Stimulated activated CD4-positive, alpha-beta T cell treated with anti-CD3 and anti-CD28 coated beads, Interleukin-4, amount 100 ng/mL, for 24 hours (primary cell): ENCODE measurements at places on chromosomes 3 and 15.

- DNase-seq, result peak; percentile 9
Observed at GRCh38 chr15:63672369-63672768, 75.2 kb downstream of the FBXL22 start.

GRCh38 chr3:167228135-167228534, 152.0 kb downstream of the ZBBX start:
- DNase-seq, result no peak

DNA sequence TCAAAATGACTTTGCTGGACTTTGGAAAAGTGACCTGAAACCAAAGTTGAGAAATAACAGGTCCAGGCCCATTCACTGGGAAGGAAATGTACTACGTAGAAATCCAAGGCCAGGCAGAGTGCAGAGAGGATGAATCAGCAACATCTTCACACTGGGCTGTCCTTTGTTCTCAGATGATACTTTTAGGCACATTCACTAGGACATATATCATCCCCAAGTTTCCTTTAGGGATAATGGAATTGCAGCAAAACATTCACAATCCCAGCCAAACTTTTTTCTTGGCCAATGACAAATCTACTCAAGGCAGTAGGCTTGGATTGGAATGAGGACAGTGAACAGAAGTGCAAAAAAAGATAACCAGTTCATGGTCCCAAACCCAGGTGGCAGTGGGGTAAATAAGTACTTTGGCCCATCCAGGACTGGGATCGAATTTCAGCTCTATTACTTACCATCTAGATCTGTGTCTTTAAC, 75.1 kb downstream of the CLDN11 start:
- no peak for DNase-seq

DNA sequence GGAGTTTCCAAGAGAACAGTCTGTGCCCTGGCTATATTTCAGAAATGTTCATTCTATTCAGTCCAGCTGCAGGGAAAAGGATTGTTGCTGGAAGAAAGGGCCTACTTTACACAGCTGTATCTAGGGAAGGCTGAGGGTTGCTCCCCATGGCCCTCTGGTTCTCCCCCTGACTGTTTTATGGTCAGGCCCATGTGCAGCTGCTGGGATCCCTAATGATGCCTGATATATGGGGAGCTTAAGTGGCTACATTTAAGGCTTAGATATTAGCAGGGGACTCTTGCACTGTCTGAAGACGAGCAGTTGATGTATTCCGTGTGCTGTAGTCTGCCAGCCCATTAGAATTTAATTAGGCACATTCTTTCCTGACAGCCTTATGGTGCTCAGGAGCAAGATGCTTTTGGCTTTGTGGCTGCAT, 72.0 kb downstream of the FAM43A start:
- no peak for DNase-seq

DNA sequence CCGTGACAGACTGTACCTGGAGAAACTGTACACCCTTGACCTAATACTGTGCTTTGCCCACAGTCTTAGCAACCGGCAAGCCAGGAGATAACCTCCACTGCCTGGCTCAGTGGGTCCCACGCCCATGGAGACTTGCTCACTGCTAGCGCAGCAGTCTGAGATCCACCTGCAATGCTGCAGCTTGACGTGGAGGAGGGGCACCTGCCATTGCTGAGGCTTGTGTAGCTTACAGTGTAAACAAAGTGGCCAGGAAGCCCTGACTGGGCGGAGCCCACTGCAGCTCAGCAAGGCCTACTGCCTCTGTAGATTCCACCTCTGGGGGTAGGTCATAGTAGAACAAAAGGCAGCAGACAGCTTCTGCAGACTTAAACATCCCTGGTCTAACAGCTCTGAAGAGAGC, 189.3 kb downstream of the EDEM1 start:
- DNase-seq, result no peak
